ENCODE measurements at places on chromosomes 5 and 9.

GRCh38 chr5:153985498-153985897 is 53.2 kb downstream of the FAM114A2 start:
- DNase-seq, result no peak

- DNase-seq, result no peak
Measured at GRCh38 chr9:135033487-135033886, 54.0 kb upstream of the OLFM1 start.

- DNase-seq, result no peak
Measured at GRCh38 chr5:154189256-154189818, 1.2 kb upstream of the GALNT10 start.

- no peak for DNase-seq
Measured at GRCh38 chr5:59937633-59938032, 44.1 kb upstream of the PDE4D start.

DNA sequence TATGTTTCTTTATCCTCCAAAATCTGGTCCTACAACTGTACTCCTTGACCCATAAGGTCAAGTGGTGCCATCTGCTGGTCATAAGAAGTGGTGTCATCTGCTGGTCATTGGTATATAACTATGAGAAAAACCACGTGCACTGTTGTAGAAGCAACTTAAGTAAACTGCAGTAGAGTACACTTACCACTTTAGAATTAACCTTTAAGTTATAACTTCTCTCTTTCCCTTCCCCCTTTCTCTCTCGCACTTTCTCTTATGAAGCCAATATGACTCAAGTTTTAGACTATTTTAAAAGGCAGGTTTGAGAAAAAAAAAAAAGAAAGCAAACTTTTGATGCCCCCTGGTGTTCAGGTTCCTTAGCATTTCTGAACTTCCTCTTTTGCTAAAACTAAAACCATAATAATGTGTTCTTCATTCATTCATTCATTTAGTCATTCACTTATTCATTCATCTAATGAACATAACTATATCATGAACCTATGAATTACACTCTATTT is 12.8 kb upstream of the MTAP start:
- no peak for DNase-seq

- no peak for DNase-seq
Measured at GRCh38 chr9:82404881-82405280, 416.3 kb downstream of the SPATA31D1 start.

- no peak for DNase-seq
Measured at GRCh38 chr9:90086101-90086511, 481.3 kb downstream of the GADD45G start.

- DNase-seq, result no peak
Measured at GRCh38 chr9:132372177-132373095, 17.6 kb upstream of the SETX start.

DNA sequence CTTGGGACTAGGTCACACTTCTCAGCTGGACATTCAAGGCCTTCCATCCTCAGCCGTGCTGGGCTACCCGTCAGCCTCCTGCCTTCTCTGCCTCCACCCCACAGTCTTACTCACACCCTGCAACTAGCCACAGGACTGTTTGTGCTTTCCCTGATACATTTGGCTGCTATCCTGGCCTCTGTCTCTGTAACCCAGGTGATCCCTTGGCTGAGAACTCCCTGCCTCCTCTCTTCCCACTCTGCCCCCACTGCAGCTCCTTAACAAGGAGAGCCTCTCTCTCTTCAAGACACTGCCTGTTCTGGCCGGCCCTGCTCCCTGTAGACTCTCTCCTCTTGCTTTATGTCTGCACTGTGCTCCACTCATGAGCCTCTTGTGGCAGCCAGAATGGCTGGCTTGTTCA is 120.6 kb downstream of the MSX2 start:
- no peak for DNase-seq

DNA sequence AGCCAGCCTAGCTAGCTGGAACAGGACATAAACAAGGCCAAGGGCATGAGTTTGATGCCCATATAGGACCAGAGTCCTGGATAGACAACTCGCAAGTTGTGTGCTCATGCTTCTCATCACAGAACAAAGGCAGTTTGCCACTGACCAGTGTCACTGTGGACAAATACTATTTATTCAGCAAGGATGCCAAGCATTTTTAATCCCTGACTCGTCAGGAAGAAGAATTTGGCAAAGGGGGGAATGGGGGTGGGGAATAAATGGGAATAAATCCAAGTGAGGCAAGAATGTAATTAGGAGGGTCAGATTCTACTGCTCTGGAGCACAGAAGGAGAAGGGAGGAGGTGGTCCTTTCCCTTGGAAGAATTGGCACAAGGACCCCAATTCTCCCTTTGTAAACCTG is 46.8 kb upstream of the ANKRD55 start:
- DNase-seq, result no peak

- no peak for DNase-seq
Measured at GRCh38 chr5:151585970-151586369, 5.2 kb downstream of the FAT2 start.

DNA sequence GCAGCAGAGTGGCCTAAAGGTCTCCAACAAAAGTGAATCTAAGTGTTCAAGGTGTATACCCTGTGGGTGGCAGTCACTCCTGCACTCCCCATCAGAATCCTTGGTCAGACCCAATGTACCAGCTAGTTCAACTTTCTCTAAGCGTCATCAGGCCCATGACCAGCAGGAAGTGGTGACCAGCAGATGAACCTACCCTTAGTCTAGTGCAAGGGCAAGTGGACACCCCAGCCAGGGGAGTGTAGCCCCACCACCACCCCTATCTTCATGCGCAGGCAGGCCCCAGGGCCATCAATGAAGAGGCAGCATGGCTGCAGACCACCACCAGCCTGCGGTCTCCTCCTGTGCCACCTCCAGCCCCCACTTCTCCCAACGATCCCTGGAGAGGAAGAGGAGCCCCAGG is 213.1 kb downstream of the AGTPBP1 start:
- DNase-seq, result no peak

- DNase-seq, result no peak
Measured at GRCh38 chr9:134410071-134410834, 84.0 kb downstream of the RXRA start.

DNA sequence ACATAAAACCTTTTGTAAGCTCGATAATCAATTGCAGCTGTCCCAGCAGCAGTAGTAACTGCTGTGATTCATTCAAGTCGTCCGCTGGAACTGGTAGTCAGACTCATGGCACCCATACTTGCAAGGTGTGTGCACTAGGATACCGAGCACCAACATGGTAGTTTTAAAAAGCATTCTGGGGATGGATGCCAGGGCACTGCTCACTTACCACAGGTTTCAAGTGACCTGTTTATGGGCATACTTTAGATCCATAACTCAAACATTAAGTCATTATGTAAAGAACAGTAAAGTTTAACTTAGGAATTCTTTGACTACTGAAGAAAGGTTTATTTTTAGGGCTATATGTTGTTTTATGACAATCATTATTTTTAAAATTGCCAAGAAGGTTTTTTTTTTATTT is 2277.6 kb downstream of the MAT2B start:
- no peak for DNase-seq

- no peak for DNase-seq
Measured at GRCh38 chr5:31104775-31105174, 88.7 kb upstream of the CDH6 start.

- DNase-seq, result no peak
Measured at GRCh38 chr9:105341434-105342146, 97.1 kb downstream of the SLC44A1 start.

DNA sequence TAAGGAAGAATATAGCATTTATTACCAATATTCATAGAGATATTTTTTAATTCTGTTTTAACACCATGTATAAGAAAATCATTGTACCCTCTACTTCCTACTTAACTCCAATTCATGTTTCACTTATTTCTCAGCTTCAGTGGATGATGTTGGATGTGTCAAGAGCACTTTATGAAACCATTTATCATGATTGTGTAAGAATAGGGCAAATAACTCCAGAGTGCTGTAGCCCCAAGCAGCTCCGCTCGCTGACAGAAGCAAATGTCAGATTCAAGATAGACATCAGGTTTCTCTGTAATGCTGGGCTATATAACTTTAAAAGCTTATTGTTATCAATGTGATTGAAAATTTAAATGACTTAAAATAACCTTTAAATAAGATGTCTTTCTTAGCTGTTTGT is 50.4 kb downstream of the MAST4 start:
- no peak for DNase-seq

DNA sequence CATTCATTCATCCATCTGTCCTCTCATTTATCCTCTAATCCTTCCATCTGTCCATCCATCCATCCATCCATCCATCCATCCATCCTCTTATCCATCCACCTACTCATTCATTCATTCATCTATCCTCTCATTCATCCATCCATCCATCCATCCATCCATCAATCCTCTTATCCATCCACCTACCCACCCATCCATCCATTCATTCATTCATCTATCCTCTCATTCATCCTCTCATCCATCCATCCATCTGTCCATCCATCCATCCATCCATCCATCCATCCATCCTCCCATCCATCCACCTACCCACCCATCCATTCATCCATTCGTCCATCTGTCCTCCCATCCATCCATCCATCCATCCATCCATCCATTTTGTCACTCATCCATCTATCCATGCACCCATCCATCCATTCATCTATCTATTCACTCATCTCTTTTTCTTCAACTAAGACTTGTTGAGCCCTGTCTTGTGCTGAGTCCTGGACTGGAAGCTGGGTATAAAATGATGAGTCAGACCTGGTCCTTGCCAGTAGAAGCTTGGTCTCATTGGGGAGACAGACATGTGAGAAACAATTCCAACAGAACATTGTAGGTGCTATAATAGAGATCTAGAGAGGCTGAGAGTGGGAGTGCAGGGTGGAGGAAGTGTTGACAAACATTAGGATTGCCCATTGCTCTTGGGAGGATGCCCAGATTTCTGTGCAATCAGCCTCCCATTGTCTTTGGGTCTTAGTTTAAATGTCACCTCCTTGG is 55.0 kb upstream of the IER5L start:
- DNase-seq, result no peak

- no peak for DNase-seq
Measured at GRCh38 chr5:177265395-177265794, 38.1 kb downstream of the RAB24 start.

GRCh38 chr5:128885649-128886255 is 79.5 kb upstream of the SLC27A6 start:
- no peak for DNase-seq

GRCh38 chr5:88878976-88879375 is 4.0 kb downstream of the MEF2C start:
- DNase-seq, result no peak

GRCh38 chr5:178430186-178431062 is 159.8 kb downstream of the COL23A1 start:
- DNase-seq, result no peak

DNA sequence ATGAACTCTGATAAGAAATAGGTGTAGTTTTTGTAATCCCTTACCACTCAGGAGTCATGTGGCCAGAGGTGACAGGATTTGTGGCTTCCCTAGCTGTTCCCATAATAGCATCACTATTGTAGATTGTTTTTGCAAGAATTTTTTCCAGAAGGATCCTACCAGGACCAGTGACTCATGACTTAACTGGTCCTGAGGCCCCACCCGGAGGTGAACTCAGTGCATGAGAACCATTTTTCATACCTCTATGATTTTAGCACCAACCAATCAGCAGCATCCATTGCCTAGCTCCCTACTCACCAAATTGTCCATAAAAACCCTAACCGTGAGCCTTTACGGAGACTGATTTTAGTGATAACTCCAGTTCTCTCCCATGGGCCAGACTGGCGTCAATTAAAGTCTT is 484.8 kb downstream of the PSAT1 start:
- DNase-seq, result no peak

DNA sequence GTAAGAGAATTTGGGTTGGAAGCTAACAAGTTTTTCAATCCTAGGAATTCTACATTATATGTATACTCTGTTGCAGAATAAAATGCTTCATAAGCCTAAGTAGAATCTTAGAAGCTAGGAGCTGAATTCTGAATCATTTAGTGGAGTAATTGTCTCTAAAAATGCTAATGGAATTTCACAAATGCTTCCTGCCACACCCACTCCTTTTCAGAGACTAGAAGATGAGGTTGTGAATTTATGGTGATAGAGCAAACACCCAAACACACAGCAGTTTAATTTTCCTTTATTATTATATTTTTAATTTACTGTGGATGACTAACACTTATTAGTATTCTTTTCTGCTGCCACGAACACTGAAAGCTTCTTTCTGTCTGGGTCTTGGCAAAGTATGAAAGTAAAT is 208.0 kb upstream of the PDE4D start:
- DNase-seq, result no peak

DNA sequence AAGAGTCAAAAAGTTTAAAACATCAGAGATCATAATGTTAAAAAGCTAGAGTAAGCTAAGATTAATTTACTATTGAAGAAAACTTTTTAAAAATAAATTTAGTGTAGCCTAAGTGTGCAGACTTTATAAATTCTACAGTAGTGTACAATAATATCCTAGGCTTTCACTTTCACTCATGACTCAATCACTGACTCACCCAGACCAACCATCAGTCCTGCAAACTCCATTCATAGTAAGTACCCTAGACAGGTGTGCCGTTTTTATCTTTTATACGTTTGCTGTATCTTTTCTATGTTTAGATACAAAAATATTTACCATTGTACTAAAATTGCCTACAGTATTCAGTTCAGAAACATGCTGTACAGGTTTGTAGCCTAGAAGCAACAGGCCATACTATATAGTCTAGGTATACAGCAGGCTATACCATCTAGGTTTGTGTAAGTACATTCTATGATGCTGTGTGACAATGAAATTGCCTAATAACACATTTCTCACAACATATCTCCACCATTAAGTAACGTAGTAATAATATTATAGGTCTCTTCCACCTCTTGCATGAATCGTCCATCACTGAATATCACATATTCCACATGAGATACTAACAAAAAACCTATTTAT is 59.2 kb downstream of the MEGF9 start:
- DNase-seq, result no peak

DNA sequence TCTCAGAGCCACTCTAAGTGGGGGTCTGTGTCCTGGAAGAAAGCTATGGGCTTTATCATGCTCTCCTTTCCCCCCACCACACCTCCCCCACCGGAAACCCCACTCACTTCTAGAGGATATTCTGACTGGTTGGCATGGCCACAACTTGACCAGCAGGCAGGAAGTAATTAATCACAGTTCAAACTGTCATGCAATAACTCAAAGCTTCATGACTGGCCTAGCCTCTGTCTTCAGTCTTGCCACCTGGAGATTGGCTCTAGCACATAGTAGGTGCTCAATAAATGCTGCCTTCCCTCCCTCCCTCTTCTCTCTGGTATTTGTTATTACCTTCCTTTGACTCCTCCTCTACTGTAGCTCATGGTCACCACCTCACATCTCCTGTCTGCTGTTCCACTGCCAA is 124.7 kb downstream of the GABBR2 start:
- no peak for DNase-seq

- no peak for DNase-seq
Measured at GRCh38 chr5:61071526-61071925, 90.7 kb downstream of the SMIM15 start.

All from stimulated activated CD8-positive, alpha-beta memory T cell treated with anti-CD3 and anti-CD28 coated beads, Interleukin-4, amount 100 ng/mL, for 24 hours (primary cell).